Activated T-cell treated with anti-CD3 and anti-CD28 coated beads, Interleukin-2, amount 50 U/mL, for 4 hours (primary cell): ENCODE measurements at places on chromosomes 2 and 18. TPM values are rescaled to one million over a fixed set of nuclear protein-coding genes. Genes with fewer than 3 reads are reported as not detected.

The RBM43 gene
- 0.76 TPM for total RNA-seq

The ERBB4 gene
- total RNA-seq: not detected

The MAPK4 gene
- total RNA-seq: not detected

The UGT1A8 gene
- not detected for total RNA-seq

The FHOD3 gene
- total RNA-seq: not detected

The EIF4E2 gene
- total RNA-seq: 67.8 TPM

The GATA6 gene
- total RNA-seq: 0.21 TPM

The SOWAHC gene
- total RNA-seq: 0.38 TPM

The ANKRD39 gene
- 44.4 TPM for total RNA-seq

The PLCD4 gene
- 0.05 TPM for total RNA-seq

The IL1A gene
- 4.3 TPM for total RNA-seq

DNA sequence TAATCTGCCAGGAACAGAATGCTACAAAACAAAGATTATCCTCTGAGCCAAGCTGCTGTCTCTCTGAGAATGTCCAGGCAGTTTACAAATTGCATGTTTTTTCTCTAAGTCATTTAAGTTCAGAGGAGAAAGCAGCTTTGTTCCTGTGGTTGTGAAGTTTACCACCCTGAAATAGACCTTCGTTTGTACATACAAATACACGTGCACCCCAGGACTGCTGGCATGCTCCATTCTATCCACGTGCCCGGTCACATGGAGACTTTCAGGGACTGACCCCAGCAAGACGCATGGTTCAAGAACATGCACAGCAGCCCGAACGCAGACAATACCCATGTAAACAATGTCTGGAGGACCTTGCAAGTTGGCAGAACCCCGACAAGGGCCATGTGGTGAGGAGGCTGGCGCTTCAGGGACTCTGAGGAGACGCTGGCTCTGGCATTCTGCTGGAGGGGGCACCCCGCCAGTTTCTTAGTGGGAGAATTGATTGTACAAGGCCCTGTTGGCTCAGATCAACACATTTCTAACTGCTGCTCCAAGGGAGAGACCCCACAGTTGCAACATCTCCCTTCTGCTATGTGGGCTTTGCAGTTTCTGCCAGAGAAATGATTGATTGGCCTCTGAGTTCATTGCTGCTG, 33.3 kb downstream of the FAM178B start:
- DNase-seq: no peak

DNA sequence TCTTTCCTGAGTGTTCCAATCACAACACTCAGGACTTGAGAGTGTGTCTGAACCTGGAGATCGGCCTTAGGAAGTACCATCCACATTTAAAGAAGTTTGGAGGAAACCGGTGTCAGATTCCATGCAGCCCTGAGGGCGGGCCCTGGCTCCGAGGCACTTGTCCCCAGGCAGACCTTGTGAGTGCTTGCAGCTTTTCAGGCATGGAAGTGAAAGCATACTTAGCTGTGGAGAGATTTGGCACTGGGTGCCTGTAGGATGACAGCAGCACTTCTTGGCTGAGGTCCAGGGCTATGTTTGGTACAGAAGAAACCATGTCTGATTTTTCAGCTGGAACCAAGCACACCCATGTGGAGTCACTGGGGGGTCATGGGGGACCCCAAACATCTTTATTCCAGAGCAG, 230.8 kb downstream of the SEPTIN10 start:
- no peak for DNase-seq

DNA sequence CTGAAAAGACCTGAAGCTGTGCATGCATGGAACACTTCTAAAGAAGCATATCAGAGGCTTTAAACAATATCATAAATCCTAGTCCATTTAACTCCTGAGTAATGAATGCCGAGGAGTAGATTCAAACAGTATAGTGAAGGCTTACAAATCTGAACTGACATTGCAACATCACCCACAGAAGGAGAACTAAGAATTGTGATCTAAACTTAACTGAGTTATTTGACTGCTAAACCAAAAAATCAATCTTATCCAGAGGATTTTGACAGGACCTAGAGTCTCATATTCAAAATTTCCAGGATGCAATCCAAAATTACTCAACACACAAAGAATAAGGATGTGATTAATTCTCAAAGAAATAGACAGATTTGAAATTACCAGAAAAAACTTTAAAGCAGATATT, 181.0 kb downstream of the SLC39A10 start:
- no peak for DNase-seq

DNA sequence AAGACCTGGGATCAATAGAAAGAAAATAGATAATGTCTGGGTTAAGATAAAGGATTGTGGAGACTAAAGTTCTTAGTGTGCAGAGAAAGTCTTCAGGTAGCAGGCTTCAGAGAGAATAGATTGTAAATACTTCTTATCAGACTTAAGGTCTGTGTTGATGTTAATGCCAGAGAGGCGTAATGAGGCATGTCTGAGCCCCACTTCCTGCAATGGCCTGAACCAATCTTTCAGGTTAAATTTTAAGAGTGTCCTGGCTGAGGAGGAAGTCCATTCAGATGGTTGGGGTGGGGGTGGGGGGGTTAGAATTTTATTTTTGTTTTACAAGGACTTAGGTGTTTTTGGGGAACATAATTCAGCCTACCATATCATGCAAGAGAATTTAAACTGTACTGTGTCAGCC, 129.5 kb downstream of the EVA1A start:
- DNase-seq: no peak

DNA sequence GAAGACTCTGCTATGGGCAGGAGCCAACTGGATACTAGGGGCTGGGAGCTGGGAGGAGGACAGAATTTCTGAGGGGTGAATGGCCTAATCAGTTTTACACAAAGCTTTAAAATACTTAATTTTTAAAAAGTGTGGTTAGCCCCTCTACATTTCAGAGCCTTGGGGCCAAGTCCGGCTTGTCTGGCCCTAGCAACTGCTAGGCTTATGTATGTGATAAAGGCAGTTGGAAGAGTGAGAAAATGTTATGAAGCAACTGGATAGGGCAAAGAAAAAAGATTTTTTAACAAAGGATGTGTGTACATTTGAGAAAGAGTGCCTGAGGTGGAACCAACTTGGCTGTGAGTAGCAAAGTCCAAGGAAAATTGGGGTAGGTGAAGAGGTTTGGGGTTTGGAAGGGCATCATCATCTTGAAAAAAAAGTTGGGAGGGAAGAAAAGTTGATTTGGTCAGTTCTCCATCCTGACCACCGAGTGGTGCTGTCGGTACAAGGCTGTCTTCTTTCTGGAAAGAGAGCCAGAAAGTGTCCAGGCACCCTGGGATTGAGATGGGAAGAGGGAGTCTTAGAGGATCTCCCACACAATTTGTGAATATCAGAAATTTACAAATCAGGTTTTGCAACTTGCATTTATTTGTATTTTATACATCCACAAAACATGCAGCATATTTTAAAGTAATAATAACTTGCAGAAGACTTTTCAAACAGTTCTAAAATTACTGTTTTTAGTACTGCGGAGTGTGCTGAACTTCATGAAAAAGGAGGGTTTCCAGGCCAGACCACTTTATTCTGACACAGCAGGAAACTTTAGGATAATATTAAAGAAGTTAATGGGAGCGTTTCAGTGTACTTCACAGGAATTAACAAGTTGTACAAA, 10.5 kb upstream of the CDK15 start:
- DNase-seq: no peak

DNA sequence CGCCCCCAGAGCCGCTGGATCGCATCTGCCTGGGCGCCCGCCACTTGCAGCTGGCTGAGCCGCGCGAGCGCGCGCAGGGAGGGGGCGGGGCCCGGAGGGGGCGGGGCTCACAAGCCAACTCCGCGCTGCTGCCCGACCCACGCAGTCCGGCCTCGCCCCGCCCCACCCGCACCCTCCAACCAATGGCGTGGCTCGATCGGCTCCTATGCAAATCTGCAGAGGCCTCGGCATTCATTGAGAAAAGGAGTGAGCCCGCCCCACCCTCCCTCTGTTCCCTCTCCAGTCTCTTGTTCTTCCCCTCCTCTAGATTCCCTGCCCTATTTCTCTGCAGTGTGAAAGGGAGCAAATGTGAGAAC, at the start of gene ALK:
TSS of gene ALK (minus strand) at position 27 of the 356 bp plus-strand sequence. CDS start 927 bp downstream, outside the sequence.
- peak; percentile 22 for DNase-seq

DNA sequence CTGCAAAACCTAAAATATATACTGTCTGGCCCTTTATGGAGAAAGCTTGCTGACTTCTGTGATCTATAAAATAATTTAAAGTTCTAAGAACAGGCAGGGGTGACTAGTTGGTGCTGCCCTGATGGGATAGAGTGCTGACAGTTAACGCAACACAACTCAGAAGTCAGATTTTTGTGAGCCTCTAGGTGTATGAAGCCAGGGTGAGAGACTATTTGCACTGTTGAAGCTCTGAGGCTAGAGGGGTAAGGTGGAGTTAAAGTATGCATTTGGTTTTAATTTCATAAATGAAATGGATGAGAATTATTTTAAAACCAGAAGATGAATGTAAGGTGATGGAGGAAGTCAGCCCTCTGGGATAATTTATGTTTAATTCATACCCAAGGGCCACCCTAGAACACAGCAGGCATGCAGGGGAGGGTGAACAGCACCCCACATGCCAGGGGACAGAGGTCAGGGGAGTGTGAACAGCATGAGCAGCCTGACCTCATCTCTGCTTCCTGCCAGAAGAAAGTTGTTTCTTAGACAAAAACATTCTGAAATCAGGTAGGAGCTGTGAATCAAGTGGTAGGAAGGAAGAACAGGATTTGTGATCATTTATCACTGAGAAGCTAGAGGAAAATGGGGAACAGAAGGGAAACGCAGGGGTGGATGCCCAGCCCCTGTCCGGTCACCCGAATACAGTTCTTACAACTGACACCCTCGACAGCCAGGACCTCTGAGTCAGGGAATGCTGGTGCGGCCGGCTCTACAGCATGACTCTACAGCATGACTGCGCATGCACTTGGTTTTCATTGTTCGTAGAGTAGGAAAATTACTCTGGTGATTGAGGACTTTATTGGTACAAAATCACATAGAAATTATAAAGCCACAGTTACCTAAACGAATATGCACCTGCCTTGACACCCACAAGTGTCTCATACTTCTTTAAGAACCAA, 93.1 kb downstream of the MBP start:
- no peak for DNase-seq

GRCh38 chr2:181789827-181790448, 101.6 kb upstream of the ITPRID2 start:
- no peak for DNase-seq

DNA sequence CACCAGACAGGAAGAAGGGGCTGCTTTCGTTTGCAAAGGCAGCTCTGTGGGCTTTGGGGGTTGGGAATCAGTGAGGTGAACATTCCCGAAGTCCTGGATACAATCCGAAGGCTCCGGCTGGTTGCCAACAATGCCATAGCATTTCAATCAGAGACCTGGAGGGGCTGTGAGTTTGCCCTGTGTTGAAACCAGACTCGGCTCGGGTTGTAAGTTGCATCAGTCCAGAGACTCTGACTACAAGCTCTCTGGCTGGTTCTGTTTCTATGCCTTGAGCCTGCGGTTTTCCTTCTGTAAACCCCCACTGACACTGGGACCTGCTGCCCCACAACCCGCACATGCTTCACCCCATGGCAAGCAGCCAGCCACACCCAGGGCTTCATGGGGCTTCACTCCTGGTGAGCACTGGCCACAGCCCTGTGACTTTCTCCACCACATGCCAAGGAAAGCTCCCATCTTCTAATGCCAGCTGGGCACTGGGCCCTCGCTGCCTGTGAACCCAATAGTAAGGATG, 85.7 kb upstream of the ODC1 start:
- no peak for DNase-seq

- no peak for DNase-seq
Measured at GRCh38 chr2:15719566-15720313, 128.1 kb downstream of the DDX1 start.

- no peak for DNase-seq
Measured at GRCh38 chr2:190186238-190186637, 123.7 kb upstream of the MSTN start.

- DNase-seq: no peak
Measured at GRCh38 chr18:13409026-13409425, 190.5 kb downstream of the LDLRAD4 start.

GRCh38 chr2:205024822-205025518, 479.7 kb downstream of the PARD3B start:
- DNase-seq: peak; percentile 5

- DNase-seq: no peak
Measured at GRCh38 chr2:201432621-201433393, 18.5 kb downstream of the TRAK2 start.

- DNase-seq: no peak
Measured at GRCh38 chr2:214103276-214104001, 307.4 kb upstream of the VWC2L start.

GRCh38 chr2:216763396-216763795, 68.0 kb upstream of the IGFBP5 start:
- DNase-seq: no peak

DNA sequence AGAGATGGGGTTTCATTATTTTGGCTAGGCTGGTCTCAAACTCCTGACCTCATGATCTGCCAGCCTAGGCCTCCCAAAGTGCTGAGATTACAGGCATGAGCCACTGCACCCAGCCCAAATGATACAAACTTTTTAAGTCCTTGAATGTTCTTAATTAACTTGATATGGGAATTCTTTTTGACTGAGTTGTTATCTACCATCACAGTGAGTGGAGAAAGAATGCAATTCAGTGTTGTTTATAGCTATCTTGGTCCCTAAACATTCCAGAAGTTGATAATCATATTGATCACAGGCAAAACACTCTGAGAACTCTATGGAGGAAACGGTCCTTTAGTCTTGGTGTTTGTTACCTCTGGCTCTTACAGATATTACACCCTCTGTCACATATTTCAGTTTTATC, 1072.5 kb downstream of the SUCLG1 start:
- DNase-seq: no peak

- DNase-seq: no peak
Measured at GRCh38 chr18:7090771-7091170, 26.8 kb downstream of the LAMA1 start.

DNA sequence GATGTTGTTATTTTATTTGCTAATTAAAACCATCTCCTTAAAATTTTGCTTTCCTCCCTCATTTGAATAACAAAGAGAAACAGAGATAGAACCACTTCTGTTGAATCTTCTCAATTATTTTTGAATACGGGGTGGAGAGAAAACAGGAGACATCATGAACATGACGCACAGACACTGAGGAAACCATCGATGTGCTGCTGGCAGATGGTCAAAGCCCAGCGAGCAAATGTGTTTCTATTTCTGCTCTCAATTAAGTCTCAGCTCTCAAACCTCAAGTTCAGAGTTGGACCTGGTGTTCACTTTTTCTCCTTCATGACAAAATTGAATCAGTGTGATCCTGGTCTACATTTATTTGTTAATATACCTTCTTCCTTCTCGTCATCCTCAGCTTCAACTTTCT, 36.1 kb upstream of the TWIST2 start:
- no peak for DNase-seq

DNA sequence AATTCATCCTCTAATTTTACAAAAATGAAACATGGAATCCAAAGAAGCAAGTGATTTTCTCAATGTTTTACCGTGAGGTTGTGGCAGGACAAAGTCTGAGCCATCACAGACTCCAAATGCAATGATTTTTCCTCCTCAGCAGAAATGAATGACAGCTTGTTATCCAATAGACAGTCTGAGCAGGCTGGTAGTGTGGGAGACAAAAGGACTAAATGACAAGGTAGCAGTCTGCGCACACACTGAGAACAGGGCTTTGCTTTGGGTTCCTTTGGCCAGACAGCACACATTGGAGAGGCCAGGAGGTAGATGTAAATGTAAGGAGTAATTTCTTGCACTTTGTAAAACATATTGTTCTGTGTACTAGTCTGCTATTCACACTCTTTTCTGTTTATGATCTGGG, 50.3 kb upstream of the RGPD4 start:
- no peak for DNase-seq
